Ureter (tissue), 1 donor: ENCODE measurements at places on chromosomes 4 and X. TPM values are rescaled to one million over a fixed set of nuclear protein-coding genes. Genes with fewer than 3 reads are reported as not detected.

The ZIC3 gene
- not detected for total RNA-seq

GRCh38 chr4:55763996-55764395, 55.6 kb upstream of the EXOC1L start:
- DNase-seq = no peak

- no peak for DNase-seq
Measured at GRCh38 chrX:136487647-136488046, at the start of gene BRS3. BRS3 (plus strand) TSS chrX:136487947; CDS start chrX:136488115, 168 bp downstream.

The KLKB1 gene
- total RNA-seq = 1.2 TPM

GRCh38 chr4:4539481-4539880, 2.4 kb downstream of the STX18 start:
- DNase-seq = no peak

DNA sequence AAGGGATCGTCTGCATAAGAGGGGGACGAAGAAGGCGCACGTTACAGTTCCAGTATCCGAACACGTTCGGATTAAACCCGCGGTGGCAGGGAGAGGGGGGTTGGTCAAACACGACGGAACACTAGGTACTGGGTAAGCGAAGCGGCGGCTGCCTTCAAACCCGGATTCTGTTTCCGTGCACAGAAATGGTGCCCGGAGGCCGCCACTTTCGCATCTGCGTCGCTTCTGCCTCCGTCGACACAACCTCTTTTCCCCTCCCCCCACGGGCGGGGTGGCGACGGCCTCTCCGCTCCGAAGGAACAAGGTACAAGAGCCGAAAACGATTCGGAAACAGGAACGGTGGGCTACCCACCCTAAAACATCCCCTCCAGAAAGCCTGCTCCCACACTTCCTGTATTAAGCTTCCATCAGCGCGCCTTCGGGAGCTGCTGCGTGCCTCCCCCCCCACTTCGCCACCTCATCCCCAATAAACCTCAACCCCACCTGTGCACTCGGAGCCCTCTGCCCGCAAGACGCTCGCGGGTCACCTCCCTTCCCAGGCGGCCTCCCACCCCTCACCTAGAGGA, 667 bp downstream of the G3BP2 start:
- DNase-seq = peak; percentile 78

- DNase-seq = no peak
Measured at GRCh38 chrX:148755111-148755510, 254.7 kb downstream of the AFF2 start.

The LUZP4 gene
- total RNA-seq = not detected

The CHIC2 gene
- total RNA-seq = 22.8 TPM

The FGFR3 gene
- total RNA-seq = 121 TPM

The TCP11X2 gene
- total RNA-seq = not detected

DNA sequence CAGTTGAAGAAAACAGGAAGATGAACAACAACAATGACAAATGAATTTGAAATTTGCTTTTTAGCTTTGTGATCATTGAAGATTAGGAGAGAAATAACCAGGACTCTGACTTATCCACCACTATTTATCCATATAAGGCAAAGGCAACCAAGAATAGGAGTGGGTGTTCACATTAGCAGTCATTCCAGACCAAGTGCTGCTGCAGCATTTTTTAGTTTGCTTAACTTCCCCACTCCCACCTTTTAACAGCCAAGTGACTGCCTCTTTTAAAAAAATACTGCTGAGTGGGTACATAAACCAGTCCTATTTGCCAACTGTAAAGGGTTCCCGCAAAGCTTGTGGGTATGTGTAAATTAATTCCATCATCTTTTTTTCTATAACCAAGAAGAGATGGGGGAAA, 230.9 kb downstream of the IQCM start:
- no peak for DNase-seq

GRCh38 chrX:129726307-129727111, 12.3 kb upstream of the XPNPEP2 start:
- no peak for DNase-seq

- no peak for DNase-seq
Measured at GRCh38 chrX:67544281-67545035, 637 bp downstream of the AR start.

DNA sequence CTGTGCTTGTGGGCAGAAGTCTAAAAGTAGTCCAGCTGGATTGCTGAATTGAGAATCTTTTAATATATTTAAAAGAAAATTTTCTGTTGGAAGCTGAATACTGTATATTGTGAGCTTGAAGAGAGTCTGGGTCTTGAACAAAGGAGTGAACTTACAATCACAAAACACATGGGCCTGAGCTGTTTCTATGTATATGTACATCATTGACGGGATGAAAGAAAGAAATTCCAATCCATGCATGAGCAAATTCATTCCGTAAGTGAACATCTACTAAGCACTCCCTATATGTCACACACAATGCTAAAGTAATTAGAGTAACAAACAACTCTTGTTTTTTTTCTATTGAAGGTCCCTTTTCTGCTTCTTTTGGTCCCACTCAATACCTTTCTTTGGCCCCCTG, 331.0 kb downstream of the HS3ST1 start:
- no peak for DNase-seq

DNA sequence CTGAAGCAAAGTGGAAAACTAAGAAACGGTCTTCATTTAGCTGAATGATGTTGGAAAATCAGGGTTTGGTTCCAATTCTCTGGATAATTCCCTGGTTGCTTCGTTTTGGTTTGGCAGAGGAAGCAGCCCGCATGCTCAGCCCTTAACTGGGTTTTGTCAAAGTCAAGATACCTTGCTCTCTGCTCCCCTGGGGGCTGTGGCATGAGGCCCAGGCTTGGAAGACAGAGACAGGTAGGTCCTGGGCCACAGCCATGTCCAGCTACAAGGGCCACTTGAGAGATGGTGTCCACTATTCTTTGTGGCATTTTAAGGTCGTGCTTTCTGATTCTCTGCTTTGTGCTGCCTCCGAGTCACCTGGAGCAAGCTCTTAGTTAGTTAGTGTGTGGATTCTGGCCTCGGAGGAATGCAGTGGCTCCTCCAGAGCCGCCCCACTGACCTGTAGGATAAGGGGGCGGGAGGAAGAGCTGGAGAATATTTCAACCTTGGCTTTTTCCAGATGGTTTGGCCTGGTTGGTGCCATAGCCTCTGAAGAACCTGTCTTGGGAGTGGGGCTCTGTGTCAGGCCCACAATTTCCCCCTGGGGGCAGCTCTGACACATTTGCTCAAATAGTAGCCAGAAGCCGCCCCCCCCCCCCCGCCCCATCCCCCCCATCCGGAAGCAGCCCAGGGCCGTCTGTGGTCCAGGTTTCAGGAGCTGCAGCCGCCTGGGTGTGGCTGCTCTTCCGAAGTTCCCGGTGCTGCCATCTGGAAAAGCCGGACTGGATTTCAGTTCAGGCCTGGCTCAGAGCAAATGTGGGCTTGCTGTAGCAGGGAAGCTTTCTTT, 147.1 kb downstream of the NHS start:
- DNase-seq = no peak

The MAGEA2B gene
- total RNA-seq = not detected

DNA sequence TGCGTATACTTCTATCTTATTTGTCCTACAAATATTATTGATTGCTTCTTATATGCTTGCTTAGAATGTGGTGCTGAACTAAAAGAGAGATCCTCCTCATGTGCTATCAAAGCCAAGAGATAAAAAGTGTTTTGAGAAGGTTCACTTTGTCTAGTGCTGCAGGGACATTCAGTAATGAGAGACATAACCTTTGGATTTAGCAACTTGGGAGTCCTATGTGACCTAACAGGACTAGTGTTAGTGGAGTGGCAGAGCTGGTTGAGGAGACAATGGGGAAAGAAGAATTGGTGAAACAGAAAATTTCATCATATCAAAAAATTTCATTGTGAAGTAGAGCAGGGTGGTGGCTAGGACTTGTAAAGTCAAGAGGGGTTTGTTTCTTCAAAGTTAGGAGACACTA, 117.0 kb downstream of the RAPGEF2 start:
- no peak for DNase-seq

DNA sequence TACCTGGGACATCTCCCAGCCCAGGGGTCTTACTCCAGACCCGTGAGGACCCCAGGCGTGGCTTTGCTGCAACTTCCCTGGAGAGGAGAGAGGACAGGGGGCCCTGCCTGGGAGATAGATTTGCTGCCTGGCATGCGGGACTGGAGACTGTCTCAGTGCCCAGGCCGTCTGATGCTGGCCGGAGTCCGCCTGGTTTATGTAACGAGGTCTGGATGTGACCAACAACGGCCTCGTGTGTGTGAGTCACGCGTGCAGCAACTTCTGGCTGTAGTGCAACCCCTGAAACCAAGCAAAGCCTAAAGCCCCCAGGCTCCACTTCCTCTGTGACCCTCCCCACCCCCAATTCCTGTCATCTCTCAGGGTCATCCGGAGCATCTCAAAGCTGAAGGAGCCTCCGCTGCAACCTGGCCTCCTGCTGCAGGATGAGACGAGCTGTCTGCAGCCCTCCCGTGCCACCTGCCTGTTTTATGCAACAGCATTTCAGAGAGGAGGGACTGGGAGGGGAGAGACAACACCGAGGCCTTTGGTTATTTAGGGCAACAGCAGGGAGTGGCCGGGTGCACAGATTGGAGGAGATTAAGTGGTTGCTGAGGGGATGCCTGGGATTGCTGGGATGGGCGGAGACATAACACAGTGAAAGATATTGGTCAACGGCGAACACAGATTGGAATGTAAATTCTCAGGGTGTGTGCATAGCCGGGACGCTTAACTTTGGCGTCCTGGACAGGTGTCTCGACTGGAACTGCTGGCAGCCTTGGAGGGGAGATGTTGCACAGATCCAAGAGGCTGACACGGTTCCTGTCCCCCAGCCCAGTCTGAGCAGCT, 16.0 kb downstream of the XG start:
- peak; percentile 45 for DNase-seq

GRCh38 chr4:139227729-139228404, 50.8 kb upstream of the ELF2 start:
- no peak for DNase-seq

The EFNB1 gene
- total RNA-seq = 59.8 TPM

DNA sequence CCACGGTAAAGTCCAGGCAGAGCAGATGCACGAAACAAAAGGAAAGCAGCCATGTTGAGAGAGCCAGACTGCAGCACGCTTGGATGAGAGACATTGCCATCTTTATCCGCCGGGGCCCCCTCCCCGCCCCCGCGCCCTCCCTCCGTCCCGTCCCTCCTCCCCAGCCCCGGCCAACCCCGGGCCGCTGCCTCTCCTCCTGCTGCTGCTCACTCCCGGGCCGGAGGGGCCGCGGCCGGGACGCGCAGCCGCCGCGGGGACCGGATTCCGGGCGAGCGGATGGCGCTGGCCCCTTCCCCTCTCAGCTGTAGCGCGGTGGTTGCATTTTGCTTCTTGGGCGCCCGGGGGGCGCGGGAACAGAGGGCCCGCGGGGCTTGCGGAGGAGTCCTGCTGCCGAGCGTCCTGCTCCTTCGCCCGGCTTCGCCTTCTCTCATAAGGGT, 542 bp downstream of the RNF150 start:
- peak; percentile 46 for DNase-seq

The FGB gene
- 1.3 TPM for total RNA-seq

GRCh38 chr4:150343796-150344195, 238.2 kb upstream of the MAB21L2 start:
- no peak for DNase-seq

DNA sequence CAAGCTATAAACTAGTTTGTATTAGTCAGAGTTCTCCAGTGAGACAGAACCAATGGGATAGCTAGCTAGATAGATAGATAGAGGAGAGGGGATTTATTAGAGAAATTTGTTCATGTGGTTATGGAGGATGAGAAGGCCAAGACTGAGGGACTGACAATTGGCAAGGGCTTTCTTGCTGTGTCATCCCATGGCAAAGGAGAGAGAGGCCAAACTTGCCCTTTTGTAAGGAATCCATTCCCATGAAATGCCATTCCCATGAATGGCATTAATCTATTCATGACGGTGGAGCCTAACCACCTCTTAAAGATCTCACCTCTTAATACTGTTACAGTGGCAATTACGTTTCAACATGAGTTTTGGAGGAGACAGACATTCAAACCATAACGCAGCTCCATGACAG, 58.1 kb downstream of the LINC00632 start:
- no peak for DNase-seq

DNA sequence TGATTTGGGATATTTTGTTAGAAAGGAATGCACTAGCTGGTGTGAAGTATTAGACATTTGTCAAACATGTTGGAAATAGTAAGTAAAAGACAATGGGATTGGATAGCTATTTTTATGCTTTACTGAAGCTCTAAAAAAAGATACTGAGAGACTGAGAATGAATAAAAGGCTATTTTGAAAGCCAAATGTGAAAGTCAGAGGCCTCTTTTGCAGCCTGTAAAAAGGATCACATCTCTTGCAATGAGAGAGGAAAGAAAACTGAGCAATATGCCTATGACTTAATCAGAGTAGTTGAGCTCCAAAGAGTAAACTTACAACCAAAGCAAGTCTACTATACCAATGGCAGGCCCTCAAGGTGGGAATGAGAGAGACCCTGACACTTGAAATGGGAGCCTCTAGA, 212.6 kb upstream of the LCORL start:
- no peak for DNase-seq

DNA sequence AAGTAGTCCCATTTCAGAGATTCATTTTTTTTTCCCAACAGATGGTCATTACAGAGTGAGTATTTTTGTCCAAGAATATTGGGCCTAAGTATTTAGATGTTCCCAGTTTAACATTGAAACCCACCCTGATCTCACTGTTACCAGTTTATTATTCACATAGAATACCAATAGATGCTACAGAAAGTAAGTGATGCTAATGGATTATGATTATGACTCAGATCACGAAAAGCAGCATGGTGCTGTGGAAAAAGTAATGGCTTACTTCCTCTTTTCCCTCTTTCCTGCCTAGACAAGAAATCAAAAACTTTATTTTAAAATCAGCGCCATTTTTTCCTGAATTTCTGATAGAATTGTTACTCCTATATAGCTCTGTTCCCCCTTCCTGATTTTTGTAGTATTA, 51.9 kb downstream of the GSPT2 start:
- no peak for DNase-seq

GRCh38 chrX:78527818-78528217, 131.3 kb downstream of the RTL3 start:
- DNase-seq = no peak

DNA sequence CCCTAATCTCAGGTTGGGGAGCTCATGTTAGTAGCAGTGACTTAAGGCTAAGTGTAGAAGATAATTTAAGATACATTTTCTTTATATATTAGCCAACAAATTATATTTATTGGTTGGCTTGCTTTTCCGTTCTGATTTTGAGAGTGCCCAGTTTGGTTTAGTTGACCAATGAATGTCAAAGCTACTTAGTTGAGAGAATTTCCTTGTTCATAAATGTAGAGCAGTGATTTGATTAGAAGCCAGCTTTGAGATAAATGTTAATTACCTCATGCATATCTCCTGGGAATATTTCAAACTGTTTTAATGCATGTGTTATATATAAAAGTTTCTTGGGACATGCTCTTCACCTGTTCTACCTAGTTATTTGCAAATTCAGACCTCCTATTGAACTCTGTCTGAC, 44.3 kb downstream of the SPATA18 start:
- DNase-seq = no peak

DNA sequence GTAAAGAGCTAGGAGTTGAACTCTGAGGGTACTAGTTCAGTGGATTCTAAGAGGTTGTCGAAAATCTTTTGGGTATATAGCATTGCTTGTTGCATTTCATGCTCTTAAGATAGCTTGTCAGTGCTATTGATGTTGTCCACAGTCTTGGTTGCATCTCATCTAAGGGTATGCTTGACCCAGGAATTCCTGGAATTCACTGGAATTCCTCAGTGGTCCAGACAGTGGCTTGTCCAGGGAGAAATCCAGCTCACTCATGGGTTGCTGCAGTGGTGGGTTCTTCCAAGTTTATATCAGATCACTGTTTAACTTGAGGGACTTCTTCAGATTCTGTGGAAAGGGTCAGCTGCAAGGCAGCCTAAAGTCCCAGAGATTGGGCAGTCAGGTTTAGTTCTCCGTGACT, 29.8 kb upstream of the SMARCAD1 start:
- DNase-seq = no peak
